Stimulated activated CD4-positive, alpha-beta T cell treated with anti-CD3 and anti-CD28 coated beads, Interleukin-2, amount 100 ng/mL, for 48 hours (primary cell): ENCODE measurements at places on chromosomes 7 and 10.

- DNase-seq, result no peak
Measured at GRCh38 chr10:24690961-24691512, 32.6 kb downstream of the ARHGAP21 start.

GRCh38 chr7:18509481-18509880, 13.9 kb downstream of the HDAC9 start:
- no peak for DNase-seq

DNA sequence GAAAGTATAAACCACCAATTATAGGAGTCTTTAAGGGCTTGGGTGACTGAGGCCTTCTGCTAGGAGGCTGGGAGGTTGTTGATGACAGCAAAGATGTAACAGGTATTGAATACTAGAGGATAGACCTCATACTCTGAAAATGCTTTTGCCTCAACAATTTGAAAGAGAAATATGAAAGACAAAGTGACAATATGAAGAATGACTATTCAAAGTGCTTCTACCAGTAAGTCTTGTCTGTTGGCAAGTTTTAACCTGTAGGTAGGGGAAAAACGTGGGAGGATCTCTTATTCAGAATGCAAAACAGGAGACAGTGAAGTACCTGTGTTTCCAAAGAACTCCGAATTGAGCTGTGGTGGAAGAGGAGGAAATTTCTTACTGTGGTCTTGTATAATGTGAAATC, 38.2 kb downstream of the GBF1 start:
- no peak for DNase-seq

DNA sequence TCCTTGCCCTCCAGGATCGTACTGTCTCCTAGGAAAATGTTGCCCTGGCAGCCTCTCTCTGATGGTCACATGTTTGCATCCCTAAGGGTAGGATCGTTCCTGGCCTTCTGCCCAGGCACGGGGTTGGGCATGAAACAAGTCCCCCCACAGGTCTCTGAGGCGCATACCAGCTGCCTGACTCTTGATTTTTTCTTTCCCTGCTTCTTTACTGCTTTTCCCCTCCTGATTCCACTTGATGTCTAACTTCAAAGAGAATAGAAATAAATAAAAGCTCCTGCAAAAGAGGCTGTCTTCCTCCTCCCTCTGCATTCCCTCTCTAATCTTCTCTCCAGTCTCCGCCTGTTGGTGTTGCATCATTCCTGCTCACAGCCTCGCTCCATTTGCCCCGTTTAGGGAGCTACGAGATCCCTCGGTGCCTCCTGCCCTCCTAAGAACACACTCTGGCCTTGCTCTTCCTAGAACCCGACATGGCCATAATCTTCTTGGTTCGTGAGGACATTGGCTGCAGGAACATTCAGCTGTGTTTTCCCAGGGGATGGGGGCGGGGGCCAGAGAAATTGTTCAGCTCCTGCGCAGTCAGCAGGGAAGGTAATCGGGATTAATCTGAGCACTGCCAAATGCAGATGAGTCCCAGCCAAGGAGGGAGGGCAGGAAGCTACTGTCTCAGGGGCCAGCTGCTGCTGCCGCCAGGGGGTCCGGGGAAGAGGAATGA, 26.0 kb downstream of the LEP start:
- DNase-seq, result no peak

DNA sequence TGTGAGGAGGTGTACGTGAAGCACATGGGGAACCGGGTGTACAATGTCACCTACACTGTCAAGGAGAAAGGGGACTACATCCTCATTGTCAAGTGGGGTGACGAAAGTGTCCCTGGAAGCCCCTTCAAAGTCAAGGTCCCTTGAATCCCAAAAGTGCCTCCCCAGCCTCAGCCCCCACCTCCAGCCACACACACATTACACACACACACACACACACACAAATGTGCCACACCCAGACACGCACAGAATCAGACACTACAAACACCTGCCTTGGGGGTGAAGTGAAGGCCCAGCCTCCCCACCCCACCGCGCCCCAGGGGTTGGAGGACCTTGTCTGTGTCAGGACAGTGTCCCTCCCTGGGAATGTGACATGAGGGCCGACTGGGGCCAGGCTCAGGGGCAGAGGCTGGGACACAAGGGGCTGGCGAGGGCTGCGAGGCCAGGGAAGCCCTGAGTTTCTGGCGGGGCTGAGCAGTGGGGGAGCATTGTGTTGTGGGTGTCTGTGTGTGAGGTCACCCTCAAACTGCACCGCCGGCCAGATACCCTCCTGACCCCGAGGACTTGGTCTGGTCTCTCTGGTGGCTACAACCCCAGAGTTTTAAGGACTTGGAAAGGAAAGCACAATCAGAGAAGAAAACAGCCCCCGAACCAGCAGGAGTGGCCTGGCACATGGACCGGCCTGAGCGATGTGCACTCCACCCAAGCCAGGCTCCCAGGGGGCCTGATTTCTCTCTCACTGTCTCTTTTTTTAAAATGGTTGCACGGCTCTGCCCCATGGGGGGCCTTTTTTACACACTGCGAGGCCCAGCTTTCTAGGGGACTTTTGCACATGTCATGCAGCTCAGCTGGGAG, 4.0 kb upstream of the ATP6V1F start:
- DNase-seq, result no peak

DNA sequence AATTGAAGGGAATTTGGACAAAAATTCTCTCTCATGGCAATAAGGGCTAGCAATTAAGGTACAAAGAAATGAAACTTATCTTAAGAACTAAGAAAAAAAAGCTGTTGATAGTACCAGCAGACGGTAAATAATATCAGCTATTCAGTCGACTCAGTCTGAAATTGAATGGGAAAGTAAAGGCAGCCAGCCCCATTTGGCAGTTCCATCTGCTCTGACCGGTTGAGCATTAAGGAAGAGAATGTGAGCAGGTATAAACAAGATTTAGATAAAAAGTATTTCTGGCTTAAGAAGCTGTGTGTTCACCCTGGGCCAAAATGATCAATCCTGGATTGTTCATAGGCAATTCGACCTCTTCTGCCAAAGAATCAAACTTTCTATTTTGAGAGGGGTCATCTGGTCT, 154.6 kb upstream of the NPVF start:
- DNase-seq, result no peak

- no peak for DNase-seq
Measured at GRCh38 chr10:100793055-100793454, 47.7 kb downstream of the PAX2 start.

DNA sequence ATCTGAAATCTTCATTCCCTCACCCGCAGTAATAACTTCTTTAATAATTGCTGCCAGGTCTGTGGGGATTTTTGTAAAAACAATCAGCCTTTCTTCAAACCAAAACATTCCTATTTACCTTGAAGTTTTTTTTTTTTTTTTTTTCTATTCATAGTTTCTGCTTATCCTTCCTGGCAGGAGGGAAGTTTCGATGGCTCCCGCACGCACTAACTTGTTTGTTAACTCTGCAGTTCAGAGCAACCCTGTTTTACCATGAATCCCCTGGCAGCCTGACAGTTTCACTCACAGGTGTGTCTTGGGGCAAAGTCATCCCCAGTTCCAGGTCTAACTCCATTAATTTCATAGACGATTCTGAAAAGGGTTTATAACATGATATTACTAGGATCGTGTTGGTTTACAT, 149.3 kb downstream of the KLF6 start:
- no peak for DNase-seq

- DNase-seq, result no peak
Measured at GRCh38 chr10:79936625-79937615, 12.0 kb downstream of the SFTPD start.

GRCh38 chr7:114155116-114156110, 236.6 kb upstream of the PPP1R3A start:
- no peak for DNase-seq

DNA sequence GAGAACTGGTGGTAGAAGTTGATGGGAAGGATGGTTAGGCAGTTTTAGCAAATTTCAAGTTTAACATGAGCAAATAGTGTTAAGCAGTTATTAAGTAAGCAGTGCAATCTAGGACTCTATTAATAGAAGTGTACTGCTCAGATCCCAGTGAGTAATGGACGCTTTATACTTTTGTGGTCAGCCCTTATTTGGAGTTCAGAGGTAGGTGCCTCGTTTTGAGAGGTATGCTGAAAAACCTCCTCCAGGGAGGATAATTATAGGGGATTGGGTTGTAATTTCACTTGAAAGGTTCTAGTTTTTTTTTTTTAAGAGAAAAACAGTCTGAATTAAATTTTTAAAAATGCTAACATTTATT, 33.5 kb upstream of the CCDC7 start:
- DNase-seq, result no peak

DNA sequence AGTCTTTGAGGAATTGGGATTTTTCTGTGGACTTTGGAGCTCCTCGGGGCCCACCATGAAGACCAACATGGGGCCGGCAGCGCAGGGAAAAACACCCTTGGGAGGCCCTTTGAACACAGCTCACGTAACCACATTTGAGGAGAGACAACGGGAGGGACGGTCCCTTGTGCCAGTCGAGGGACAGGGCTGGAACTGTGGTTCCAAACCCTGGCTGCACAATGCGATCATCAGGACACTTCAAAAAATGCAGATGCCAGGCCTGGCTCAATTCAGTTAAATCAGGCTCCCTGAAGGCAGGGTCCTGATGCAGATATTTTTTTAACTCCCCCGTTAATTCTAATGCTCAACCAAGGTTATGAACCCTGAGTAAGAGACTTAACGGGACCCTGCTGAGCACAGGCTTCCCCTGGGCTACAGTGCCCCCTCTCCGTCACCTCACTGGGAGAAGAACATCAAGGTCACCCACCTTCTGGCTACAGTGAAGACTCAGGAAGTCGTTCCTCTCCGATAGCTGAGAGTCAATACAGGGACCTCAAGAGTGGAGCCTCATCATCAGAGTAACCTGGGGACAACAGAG, 30.4 kb downstream of the LYZL1 start:
- no peak for DNase-seq

DNA sequence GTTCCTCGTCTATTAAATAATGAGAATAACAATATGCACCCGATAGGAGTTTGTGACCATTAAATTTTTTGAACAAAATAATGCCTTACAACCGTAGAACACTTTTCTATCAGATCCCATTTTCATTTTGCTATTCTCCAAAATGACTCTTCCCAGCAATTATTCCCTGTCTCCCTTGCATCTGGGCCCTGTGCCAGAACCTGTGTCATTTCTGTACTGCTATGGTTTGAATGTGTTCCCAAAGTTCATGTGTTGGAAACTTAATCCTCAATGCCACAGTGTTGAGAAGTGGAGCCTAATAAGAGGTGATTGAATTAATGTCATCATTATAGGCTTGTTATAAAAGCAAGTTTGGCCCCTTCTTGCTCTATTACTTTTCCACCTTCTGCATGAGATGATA, 33.2 kb upstream of the SMNDC1 start:
- DNase-seq, result no peak
